ENCODE measurements at places on chromosomes 3 and 15.

GRCh38 chr3:63986146-63986545 lies 37.1 kb downstream of the PSMD6 start:
- DNase-seq = no peak

- no peak for DNase-seq
These were observed 7.3 kb downstream of the GTF2E1 start for GRCh38 chr3:120749843-120750242.

- DNase-seq = no peak
These were observed 30.0 kb upstream of the ZNF280D start for GRCh38 chr15:56763141-56763895.

DNA sequence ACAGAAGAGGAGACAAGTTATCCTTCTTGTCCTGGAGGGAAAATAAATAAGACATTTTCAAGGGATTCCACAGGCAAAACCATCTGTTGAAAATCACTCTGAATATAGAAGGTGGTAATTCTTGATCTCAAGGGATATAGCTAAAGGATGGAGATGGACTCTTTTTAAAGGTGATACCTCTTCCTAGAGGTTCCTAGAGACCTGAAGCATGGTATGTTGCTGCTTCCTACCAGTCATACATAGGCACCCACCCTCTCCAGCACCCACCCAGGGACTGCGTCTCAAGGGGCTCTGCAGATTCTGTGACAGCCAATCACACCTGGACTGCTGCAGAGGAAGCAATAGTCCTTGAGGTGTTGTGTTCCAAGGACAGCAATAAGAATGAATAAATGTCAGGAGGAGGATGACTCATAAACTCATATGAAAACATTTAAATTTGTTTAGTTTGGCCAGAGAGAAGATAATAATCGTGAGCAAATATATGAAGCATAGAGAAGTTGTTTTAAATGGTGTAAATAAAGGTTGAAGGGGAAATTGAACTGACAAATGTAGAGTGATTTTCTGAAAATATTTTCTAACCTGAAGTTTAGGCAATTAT lies 741.6 kb upstream of the CBLB start:
- no peak for DNase-seq

GRCh38 chr15:62824111-62825015 lies 218.2 kb upstream of the TPM1 start:
- no peak for DNase-seq

DNA sequence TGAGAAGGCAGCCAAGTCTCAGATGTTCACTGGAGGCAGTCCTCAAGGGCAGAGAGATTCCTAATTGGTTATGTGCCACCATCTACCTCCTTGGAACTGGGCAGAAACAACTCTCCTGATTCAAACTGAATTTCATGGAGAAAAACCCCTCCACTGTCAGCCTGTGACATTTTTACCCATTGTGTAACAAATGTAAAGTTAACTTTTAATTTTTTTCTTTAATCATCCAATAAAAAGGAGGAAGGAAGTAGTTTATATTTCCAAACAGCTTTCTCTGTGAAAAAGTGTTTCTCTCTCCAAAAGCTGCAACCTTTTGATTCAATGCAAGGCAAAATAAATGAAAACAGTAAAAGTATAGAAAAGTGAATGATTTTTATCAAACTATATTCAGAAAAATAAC lies 510 bp upstream of the COLQ start:
- no peak for DNase-seq

GRCh38 chr15:25345943-25346342 lies 92.9 kb downstream of the UBE3A start:
- no peak for DNase-seq

DNA sequence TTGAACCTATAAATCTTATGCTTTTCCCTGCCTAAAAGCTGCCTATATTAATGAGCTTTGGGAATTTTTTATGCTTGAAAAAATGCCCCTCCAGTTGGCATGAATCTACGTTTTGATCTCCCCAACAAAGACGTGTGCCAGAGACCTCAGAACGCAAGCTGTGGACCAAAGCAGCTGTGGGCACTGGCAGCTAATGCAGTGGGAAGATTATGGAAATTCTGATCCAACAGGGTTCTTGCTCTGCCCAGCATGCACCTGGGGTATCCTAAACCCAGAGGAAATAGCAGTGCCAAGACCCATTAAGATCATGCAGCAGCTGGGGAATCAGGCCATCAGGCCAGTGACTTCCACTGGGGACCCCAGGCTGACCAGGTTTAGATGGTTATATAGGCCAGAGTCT lies 423.0 kb downstream of the ZBBX start:
- no peak for DNase-seq

- no peak for DNase-seq
These were observed 22.5 kb downstream of the SLC41A3 start for GRCh38 chr3:126061301-126062032.

GRCh38 chr3:62678841-62679240 lies 196.4 kb downstream of the CADPS start:
- DNase-seq = no peak

- no peak for DNase-seq
These were observed 519.4 kb downstream of the OCA2 start for GRCh38 chr15:27579738-27580137.

DNA sequence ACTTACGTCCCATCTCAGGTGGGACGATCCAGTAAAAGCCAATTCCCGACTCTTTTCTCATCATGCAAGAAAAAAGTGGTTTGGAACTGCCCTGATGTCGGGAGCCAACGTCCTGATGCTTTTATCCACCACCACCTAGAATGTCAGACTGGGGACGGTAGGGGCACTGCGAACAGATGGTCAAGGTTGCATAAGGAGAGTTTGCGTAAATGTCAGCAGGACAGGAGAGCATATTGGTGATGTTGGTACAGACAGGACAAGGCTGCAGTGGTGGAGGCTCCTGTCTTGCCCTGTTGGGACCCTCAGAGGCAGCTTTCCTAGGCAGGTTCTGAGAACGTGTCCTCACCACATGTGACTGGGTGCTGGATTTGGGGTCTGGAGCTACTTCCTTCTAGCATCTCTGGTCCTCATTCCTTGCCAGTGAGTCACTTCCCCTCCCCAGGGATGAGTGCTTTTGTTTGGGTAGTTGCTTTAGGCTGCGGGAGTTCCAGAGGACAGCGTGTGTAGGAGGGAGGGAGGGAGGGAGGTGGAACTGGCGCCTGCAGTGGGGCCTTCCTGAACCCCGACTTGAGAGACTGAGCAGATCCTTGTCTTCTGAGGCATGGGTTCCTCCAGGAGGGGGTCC lies 21.0 kb downstream of the THSD4 start:
- no peak for DNase-seq

- no peak for DNase-seq
These were observed 8.3 kb downstream of the LSM3 start for GRCh38 chr3:14186854-14187458.

DNA sequence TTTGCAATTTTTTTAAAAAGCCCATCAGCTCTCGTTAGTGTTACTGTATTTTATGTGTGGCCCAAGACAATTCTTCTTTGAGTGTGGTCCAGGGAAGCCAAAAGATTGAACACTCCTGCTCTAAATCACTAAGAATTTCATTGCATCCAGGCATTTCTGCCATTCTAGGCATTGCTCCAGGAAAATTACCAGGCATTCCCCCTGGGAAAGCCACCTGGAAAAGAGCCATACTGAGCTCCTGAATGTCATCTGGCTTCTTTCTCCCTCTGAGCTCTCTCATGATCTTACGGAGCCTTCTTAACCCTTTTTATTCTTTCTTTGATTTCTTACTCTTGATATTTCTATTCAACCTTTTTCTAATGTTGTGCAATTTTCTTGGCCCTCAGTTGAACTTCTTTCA lies 202.2 kb downstream of the DOCK3 start:
- no peak for DNase-seq

DNA sequence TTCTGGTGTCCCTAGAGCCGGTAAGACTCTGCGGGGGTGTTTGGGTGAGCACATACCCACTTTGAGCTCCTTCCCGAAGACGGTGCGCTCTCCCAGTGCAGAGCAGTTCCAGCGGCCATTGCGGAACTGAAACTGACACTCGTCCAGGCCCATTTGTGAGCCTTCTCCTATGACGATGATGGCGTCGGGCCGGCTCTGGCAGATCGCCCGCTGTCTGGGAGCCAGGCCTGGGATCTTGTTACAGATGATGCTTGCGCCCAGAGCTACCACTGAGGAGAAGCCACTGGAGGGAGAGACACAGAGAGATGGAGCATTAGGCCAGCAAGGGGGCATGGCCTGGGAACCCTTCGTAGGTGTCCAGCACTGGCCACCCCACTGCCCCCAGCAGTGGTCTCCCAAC lies 5.0 kb downstream of the WNT7A start:
- DNase-seq = no peak

GRCh38 chr15:97966924-97967620 lies 6.6 kb downstream of the ARRDC4 start:
- DNase-seq = no peak

DNA sequence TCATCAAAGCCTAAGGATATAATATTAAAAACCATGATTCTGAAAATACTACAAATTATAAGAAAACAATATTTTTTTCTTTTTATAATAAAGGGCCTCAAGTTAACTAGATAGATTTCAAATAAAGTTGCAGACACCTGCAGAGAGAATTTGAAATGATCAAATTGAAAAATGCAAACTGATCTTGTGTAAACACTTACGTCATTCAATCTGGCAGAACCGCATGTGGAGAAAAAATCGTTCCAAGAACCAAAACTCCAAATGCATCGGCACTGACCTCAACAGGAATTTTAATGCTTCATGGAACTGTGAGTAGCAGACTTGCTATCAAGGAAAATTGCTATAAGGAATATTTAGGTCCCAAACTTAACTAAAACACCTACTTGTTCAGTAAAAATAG lies 17.2 kb downstream of the CPA3 start:
- no peak for DNase-seq

- no peak for DNase-seq
These were observed 294.4 kb upstream of the TPM1 start for GRCh38 chr15:62748196-62748595.

DNA sequence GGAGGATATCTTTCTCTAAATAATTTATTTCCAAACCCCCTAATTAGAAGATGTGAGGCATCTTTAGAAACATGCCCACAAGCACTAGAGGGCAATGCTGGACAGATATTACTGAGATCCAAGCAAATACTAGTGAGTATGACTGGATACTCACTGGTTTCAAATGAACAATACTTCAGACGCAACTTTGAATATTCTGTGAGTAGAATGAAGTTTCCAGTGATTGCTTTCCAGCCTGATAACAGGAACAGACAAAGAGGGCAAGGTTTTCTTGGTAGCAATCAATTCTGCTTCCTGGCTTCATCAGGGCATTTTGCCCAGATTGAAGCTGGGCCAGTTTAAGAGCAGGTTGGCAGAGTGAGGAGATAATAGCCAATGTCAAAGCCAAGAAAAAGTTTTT lies 442.6 kb upstream of the PDZRN3 start:
- DNase-seq = no peak

DNA sequence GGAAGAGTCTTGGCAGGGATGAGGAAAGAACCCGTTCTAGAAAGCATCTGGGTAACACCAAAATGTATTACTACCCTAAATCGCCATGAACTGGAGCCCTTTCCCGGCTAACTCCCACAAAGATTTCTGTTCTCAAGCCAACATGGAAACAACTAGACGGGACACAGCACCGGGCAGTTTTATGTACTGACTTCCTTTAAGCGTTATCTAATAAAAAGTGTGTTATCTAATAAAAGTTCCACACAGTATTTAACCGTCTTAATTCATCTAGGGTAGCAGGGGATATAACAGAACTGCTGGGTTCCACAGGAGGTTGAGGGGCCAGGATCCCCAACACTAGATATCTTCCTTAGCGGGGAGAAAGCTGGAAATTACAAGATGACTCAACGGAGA lies 347 bp upstream of the C3orf62 start:
- no peak for DNase-seq

- no peak for DNase-seq
These were observed 40.6 kb upstream of the ADCY5 start for GRCh38 chr3:123489400-123490004.

DNA sequence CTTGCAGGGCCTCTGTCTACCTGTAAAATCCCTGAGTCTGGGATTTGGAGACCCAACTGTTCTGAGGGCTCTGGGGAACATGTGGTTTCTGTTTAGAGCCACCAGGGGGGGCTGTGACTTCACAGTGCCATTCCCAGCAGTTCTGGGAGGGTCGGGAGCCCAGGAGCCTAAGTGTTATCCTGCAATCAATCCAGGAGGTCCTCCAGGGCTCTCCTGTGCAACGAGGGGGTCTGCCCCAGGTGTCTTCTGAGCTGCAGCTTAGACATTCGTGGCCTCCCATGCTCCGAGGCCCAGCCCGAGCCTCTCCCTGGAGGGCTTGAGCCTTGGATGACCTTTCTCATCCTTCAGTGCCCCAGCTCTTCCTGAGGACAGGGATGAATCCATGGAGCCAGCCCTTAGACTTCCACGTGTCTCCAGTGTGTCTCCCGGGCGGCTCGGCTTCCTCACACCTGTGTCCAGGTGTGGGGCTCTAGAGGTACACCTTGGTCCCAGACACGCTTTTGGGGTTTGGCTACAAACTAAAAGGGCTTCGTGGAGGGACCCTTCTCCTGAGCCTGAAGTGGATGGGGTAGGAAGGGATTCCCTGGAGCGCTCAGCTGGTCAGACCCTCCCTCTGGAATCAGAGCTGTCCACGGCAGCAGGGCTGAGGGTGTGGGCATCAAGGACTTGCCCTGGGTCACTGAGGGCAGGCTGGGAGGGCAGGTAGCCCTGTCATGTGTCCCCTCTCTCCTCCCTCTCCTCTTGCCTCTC lies 20.3 kb upstream of the ABTB1 start:
- DNase-seq = no peak

All from activated CD4-positive, alpha-beta T cell treated with anti-CD3 and anti-CD28 coated beads for 1 hour (primary cell).